Activated CD4-positive, alpha-beta memory T cell treated with anti-CD3 and anti-CD28 coated beads, Interleukin-2, amount 10 ng/mL, durations not matched to agents 7 days and 5 days (primary cell): ENCODE measurements at places on chromosomes 7 and 10. TPM values are rescaled to one million over a fixed set of nuclear protein-coding genes. Genes with fewer than 3 reads are reported as not detected.
A peak's percentile ranks its signal among the peaks of the same experiment; 100 is the strongest.

Gene DNAJB6
- total RNA-seq, result 97.1 TPM

Gene WNT2
- total RNA-seq, result not detected

Gene ATOH7
- total RNA-seq, result not detected

Gene GIMAP4
- 282 TPM for total RNA-seq

Gene SEPHS1
- 53.6 TPM for total RNA-seq

Gene MKI67
- total RNA-seq, result 253 TPM

Gene MSMB
- total RNA-seq, result not detected

Gene GPC2
- 3.8 TPM for total RNA-seq

Gene SH2D4B
- total RNA-seq, result 0.15 TPM

Gene TCF7L2
- total RNA-seq, result 0.60 TPM

Gene RPA3
- 120 TPM for total RNA-seq

Gene GNGT1
- not detected for total RNA-seq

Gene POLR2J3
- total RNA-seq, result 24.9 TPM

Gene SPDYE2
- 0.15 TPM for total RNA-seq

Gene ASB4
- total RNA-seq, result not detected

DNA sequence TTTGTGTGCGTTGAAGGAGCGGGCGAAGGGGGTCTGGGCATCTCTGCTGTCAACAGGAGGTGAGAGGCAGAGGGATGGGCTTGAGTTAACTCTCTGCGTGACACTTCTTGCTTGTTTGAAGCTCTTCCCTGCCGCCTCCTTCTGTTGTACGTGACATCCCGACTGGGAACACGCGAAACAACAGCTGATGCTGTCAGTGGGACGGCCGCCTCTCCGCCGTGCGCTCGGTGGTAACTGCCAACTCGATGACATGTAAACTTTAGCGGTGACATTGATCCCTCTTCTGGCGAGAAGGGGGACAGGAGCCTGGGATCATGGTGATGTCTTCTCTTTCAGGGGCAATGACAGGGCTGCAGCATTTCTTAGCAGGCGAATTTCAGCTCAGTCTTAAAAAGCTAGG lies 394.5 kb downstream of the TYW1 start:
- H3K4me1 ChIP-seq, result no peaks in the 10 kb centered on the region
- no peaks in the 10 kb centered on the region for H3K36me3 ChIP-seq
- H3K4me3 ChIP-seq, result no peak overlapping the region
- H3K27ac ChIP-seq, result no peak overlapping the region
- DNase-seq, result no peak

GRCh38 chr10:6465437-6465836 lies 114.6 kb downstream of the PRKCQ start:
- H3K36me3 ChIP-seq, result peaks cover 93% of the 10 kb centered on the region
- peaks cover 28% of the 10 kb centered on the region for H3K4me1 ChIP-seq
- DNase-seq, result no peak

DNA sequence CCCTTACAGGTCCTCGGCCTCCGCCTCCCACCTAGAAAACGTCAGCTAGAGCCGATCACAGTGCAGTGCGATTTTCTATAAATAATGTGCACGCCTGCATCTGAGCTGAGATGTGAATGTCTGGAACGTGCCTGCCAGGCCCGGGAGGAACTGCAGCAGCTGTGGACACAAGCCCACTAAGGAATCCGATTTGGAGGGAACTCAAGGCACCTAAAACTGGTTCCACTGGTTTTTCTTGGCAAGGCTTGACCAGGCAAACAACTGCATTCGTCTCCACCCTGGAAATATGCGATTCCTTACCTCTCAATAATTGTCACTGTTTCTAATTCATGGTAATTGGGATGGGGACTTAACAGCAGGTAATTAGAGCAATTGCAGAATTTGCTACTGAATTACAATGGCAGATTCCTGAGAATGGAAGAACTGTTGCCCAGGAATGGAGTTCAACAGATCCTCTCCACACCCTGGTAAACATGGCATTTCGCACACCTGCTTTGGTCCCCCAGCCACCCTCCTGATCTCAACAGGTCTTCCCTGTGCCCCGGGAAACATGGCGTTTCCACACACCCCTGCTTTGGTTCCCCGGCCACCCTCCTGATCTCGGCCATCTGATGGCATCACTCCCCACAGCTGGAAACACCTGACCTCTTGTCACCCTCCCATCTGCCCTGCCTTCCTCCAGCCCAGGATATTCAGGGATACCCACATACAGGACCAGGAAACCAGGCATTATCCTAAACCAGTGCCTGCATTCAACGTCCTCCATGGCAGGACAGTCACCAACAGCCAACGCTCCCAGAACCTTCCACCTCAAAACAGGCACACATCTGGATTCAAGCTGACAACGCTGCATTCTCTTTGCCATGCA lies 76.0 kb downstream of the DIP2C start:
- no peaks in the 10 kb centered on the region for H3K4me1 ChIP-seq
- H3K4me3 ChIP-seq, result no peak overlapping the region
- no peak for DNase-seq
- H3K27ac ChIP-seq, result no peak overlapping the region
- H3K27me3 ChIP-seq, result no peaks in the 10 kb centered on the region

GRCh38 chr7:128882134-128882533 lies 19.5 kb downstream of the ATP6V1F start:
- H3K4me3 ChIP-seq, result no peak overlapping the region
- no peaks in the 10 kb centered on the region for H3K36me3 ChIP-seq
- peaks cover 3% of the 10 kb centered on the region for H3K27me3 ChIP-seq

DNA sequence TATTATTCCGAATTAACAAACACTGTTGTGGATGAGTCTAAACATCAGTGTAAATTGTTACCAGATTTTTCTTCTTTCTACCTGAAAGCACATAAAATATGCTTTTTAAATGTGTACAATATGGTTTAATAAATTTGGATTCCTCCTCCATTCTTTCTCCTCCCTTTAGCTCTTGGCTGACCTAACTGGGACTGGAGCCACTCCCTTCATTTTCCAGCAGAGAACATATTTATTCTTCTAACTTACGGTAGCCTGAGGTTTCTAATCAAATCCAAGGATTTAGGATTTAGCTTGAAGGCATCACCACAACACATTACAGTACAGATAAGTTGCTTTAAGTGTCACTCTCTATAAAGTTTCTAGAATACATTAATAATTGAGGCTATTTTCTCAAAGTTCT lies 88.2 kb upstream of the SEMA3C start:
- no peaks in the 10 kb centered on the region for H3K36me3 ChIP-seq
- no peak overlapping the region for H3K4me3 ChIP-seq
- H3K27me3 ChIP-seq, result no peaks in the 10 kb centered on the region
- H3K27ac ChIP-seq, result no peak overlapping the region
- H3K4me1 ChIP-seq, result no peaks in the 10 kb centered on the region
- no peak for DNase-seq

- H3K27me3 ChIP-seq, result no peaks in the 10 kb centered on the region
- peak; percentile 31 for DNase-seq
- H3K4me1 ChIP-seq, result peaks cover 64% of the 10 kb centered on the region
- peak overlapping the region; percentile 85 for H3K27ac ChIP-seq
- H3K36me3 ChIP-seq, result peaks cover 30% of the 10 kb centered on the region
- H3K4me3 ChIP-seq, result no peak overlapping the region
Observed at GRCh38 chr10:61786728-61787127, 114.8 kb upstream of the ARID5B start.

DNA sequence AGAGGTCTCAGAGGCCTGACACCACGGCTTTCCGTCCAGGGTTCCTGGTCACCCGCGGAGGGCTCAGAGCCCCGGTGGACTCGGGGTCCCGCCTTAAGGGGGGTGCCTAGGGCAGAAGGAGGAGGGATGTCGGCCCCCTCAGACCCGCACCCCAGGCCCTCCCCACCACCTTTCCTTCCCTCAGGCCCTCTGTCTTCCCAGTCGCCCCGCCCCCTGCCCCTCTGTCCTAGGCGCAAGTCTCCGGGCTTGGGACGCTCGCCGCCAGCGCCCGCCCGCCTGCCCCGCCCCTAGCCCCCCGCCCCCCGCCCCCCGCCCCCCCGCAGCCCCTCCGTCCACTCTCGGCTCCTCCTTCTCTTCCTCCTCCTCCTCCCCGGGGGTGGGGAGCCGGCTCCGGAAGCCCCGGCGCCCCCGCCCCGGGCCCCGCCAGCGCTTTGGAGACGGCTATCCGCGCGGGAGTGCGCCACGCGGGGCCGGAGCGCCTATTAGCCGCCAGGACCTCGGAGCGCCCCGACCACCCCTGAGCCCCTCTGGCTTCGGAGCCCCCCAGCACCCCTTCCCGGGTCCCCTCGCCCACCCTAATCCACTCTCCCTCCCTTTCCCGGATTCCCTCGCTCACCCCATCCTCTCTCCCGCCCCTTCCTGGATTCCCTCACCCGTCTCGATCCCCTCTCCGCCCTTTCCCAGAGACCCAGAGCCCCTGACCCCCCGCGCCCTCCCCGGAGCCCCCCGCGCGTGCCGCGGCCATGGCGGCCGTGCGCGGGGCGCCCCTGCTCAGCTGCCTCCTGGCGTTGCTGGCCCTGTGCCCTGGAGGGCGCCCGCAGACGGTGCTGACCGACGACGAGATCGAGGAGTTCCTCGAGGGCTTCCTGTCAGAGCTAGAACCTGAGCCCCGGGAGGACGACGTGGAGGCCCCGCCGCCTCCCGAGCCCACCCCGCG lies at the start of gene AEBP1:
TSS of gene AEBP1 (plus strand) at position 423 of the 937 bp plus-strand sequence. CDS start at position 744, 321 bp downstream.
- H3K36me3 ChIP-seq, result no peaks in the 10 kb centered on the region
- H3K4me3 ChIP-seq, result no peak within 1 kb of the TSS
- peaks cover 33% of the 10 kb centered on the region for H3K27me3 ChIP-seq
- no peak for DNase-seq

GRCh38 chr7:112272921-112273561 lies 66.5 kb downstream of the ZNF277 start:
- peaks cover 7% of the 10 kb centered on the region for H3K4me1 ChIP-seq
- no peaks in the 10 kb centered on the region for H3K27me3 ChIP-seq
- H3K36me3 ChIP-seq, result no peaks in the 10 kb centered on the region
- DNase-seq, result peak; percentile 26
- H3K4me3 ChIP-seq, result no peak overlapping the region

- no peak overlapping the region for H3K27ac ChIP-seq
- DNase-seq, result no peak
- no peak overlapping the region for H3K4me3 ChIP-seq
- H3K27me3 ChIP-seq, result no peaks in the 10 kb centered on the region
- H3K36me3 ChIP-seq, result no peaks in the 10 kb centered on the region
- no peaks in the 10 kb centered on the region for H3K4me1 ChIP-seq
Observed at GRCh38 chr10:57654856-57655255, 612.8 kb downstream of the IPMK start.

DNA sequence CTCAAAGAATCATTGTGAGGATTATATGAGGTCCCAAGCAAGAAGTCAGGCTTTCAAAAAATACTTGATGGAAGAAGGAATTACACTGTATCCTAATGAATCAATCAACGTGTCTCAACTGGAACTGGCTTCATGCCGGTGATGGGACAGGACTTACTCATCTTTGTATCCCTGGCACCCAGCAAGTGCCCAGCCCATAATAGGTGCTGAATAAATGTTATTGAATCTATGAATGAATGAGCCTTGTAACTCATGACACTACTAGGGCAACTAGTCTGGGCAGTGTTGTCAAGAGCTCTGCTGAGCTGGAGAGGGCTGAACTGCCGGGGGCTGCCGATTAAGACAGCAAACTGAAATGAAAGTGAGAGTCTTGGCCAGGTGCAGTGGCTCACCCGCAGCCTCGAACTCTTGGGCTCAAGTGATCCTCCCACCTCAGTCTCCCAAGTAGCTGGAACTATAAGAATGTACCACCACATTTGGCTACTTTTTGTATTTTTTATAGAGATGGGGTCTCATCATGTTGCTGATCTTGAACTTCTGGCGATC lies 87.2 kb upstream of the KIF5B start:
- peaks cover 10% of the 10 kb centered on the region for H3K27me3 ChIP-seq
- no peaks in the 10 kb centered on the region for H3K36me3 ChIP-seq
- no peak for DNase-seq
- no peak overlapping the region for H3K27ac ChIP-seq

DNA sequence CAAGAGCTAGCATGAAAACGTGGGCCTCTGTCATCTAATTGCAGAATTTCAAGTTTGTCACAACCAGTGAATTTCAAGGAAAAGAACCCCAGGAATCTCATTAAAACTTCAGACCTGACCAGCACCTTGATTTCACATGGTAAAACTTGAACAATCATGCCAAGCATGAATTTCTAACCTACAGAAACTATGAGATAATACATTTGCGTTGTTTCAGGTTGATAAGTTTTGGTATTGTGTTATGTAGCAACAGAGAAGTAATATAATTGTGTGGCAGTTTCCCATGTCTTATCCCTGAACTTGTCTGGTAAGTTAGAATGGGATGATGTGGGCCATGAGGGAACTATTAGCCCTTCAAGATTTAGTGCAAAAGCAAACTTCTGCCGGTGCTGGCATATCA lies 530.1 kb downstream of the ANKRD7 start:
- no peaks in the 10 kb centered on the region for H3K27me3 ChIP-seq
- H3K4me1 ChIP-seq, result no peaks in the 10 kb centered on the region
- DNase-seq, result no peak
- no peak overlapping the region for H3K4me3 ChIP-seq
- H3K36me3 ChIP-seq, result no peaks in the 10 kb centered on the region

GRCh38 chr10:15038416-15038815 lies 5.3 kb upstream of the OLAH start:
- no peaks in the 10 kb centered on the region for H3K36me3 ChIP-seq
- H3K27me3 ChIP-seq, result no peaks in the 10 kb centered on the region
- H3K4me1 ChIP-seq, result peaks cover 12% of the 10 kb centered on the region
- no peak for DNase-seq
- H3K27ac ChIP-seq, result no peak overlapping the region
- no peak overlapping the region for H3K4me3 ChIP-seq

GRCh38 chr7:25686493-25686892 lies 458.2 kb upstream of the NPVF start:
- H3K27ac ChIP-seq, result no peak overlapping the region
- peaks cover 1% of the 10 kb centered on the region for H3K27me3 ChIP-seq
- no peaks in the 10 kb centered on the region for H3K36me3 ChIP-seq

- no peak overlapping the region for H3K4me3 ChIP-seq
- H3K36me3 ChIP-seq, result no peaks in the 10 kb centered on the region
- no peaks in the 10 kb centered on the region for H3K4me1 ChIP-seq
- H3K27ac ChIP-seq, result no peak overlapping the region
- no peak for DNase-seq
Observed at GRCh38 chr7:16770657-16771329, 17.2 kb downstream of the TSPAN13 start.

- no peak overlapping the region for H3K27ac ChIP-seq
- no peak for DNase-seq
- H3K36me3 ChIP-seq, result no peaks in the 10 kb centered on the region
- no peaks in the 10 kb centered on the region for H3K4me1 ChIP-seq
- no peak overlapping the region for H3K4me3 ChIP-seq
- no peaks in the 10 kb centered on the region for H3K27me3 ChIP-seq
Observed at GRCh38 chr10:90403211-90404000, 454.4 kb downstream of the HTR7 start.

GRCh38 chr10:104608091-104608828 lies 32.8 kb upstream of the SORCS3 start:
- no peaks in the 10 kb centered on the region for H3K4me1 ChIP-seq
- H3K36me3 ChIP-seq, result no peaks in the 10 kb centered on the region
- DNase-seq, result no peak
- no peak overlapping the region for H3K27ac ChIP-seq
